ENCODE measurements at places on chromosomes 4 and X.

GRCh38 chrX:53813670-53814440 is 127.3 kb upstream of the HUWE1 start:
- DNase-seq = no peak

DNA sequence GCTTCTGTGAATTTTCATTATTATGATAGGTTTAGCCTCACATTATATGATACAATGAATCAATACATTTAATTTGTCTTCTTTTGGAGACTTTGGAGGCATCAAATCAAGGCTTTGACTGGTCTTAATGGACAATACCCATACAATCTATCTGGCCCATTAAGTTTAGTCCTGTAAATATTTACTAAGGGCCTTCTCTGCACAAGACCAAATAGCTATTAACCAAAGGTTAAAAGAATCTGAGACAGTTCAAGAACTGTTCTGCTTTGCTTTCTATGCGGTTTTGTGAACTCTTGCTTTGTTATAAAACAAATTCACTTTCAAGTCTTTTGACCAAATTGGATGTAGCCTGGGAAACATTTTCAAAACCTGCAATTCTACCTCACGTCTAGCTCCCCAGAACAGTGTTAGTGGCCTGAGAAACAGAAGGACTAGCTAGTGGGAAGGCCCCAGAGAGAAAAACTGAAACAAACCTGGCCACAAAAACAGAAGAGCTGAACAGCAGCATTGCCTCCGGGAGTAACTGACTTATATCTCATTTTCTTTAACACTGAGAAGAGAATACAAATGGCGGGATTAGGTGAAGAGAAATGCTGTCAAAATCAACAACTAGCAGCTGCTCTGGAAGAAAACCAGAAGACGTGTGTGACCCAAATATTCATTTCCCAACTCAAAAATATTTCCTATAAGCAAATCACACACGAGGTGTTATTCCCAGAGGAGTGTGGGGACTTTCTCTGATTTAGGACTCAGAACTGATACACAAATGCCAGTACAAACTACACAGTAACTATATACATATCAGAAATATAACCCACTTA is 548 bp downstream of the TLR1 start:
- no peak for DNase-seq

DNA sequence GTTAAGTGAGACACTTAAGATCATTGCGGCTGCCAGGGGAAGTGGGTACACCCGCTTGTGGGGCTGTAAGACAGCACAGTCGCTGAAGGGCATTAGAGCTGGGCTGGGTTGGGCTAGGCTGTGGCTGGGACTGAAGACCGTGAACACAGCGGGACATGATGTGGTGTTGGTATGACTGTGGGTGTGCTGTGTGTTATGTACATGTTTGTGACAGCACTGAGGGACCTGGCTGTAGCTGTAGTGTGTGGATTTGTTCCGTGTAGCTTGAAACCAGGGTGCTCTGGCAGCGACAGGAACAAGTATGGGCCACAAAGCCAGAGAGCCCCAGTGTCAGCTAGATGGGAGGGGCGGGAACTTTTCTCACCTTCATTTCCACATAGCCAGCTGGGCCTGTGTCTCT is 82.1 kb downstream of the NHSL2 start:
- DNase-seq = no peak

- DNase-seq = no peak
Observed at GRCh38 chr4:22686141-22686540, 6.6 kb upstream of the GBA3 start.

- no peak for DNase-seq
Observed at GRCh38 chr4:78320349-78320935, 231.1 kb upstream of the ANXA3 start.

DNA sequence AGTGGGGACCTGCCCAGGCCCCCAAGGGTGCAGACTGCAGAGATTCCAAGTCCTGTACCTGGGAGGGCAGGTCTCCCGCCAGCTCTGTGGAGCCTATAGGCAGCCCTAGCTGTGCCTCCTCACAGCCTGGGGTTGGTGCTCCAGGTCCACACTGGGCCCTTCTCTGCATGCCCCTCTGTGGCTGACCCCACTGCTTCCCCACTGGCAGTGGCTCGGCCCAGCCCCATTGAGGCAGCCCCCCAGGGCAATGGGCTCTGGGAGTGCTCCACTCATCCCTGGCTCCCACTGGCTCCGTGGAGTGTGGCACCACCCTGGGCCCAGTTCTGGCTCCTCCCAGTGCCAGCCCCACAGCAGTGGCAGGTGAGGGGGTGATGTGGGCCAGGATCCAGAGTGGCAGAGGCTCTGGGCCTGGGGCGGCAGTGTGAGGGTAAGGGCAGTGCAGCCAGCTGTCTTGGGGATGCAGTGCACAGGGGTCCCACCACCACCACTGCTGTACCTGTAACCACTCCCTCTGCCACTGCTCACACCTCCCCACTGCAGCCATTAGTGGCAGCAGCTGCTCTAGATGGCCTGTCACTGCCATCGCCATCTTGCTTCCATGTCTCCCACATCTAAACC is 312.2 kb downstream of the GPM6A start:
- no peak for DNase-seq

GRCh38 chrX:123487236-123487635 is 245.6 kb downstream of the THOC2 start:
- no peak for DNase-seq

DNA sequence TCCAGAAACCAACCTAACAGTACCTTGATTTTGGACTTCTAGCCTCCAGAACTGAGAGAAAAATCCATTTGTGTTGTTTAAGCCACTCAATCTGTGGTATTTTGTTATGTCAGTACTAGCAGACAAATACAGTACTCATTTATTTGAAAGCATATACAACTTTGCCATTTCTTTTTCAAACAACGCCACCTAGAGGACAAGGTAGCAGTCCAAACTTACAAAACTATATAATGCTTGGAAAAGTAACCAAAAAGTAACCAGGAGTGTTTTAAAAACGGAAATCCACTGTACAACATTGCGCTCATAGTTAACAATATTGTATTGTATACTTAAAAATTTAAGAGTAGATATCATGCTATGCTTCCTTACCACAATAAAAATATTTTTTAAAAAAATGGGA is 37.0 kb upstream of the FGF13 start:
- no peak for DNase-seq
